ENCODE measurements at places on chromosomes 4 and X.
A peak's percentile ranks its signal among the peaks of the same experiment; 100 is the strongest.

DNA sequence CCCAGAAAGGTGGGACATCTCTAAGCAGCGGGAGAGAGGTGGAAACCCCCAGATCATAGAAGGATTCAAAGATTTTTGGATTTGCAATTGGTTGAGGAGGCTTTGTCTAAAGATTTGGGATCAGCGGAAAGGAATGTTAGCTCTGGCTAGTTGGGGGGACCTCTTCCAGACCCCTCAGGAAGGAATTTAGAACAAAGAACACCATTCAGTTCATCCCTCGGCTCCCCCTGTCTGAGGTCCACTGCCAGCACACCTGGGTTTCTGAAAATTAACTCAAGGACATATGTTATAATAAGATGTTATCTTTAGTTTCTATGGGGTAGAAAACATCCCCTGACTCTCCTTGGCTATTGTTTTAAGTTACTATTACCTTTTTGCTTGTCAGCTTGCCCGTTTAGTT lies 163.6 kb downstream of the CEP135 start:
- DNase-seq, result no peak

- DNase-seq, result no peak
Observed at GRCh38 chr4:48862661-48863060, 31.8 kb downstream of the OCIAD1 start.

- DNase-seq, result no peak
Observed at GRCh38 chr4:128690011-128690410, 119.5 kb upstream of the JADE1 start.

DNA sequence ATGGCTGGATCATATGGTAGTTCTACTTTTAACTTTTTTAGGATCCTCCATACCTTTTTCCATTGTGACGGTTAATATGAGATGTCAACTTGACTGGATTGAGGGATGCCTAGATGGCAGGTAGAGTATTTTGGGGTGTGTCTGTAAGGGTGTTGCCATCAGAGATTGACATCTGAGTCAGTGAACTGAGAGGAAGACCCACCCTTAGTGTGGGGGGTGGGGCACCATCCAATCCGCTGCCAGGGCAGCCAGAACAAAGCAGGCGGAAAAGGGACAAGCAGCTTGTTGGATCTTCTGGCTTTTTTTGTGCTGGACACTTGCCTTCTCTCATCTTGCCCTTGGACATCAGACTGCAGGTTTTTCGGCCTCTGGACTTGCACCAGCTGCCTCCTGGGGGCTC lies 168.5 kb upstream of the CXCL13 start:
- no peak for DNase-seq

DNA sequence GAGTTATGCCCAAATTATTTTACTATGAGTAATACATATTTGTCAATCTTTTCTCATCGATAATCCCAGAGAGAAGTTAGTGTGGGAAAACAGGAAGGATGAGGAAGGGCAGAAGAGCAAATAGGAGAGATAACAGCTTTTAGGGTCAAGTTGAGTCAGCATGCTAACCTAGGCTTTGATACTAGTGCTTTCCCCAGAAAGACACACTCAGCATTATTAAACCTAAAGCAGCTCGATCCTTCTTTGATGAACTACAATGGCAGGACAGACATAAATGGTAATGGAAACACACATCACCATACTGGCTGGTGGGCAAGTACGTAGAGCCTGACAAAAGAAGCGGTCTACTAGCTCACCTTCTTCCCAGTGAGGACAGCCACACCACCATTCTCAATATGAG lies 20.5 kb downstream of the AIFM1 start:
- no peak for DNase-seq

DNA sequence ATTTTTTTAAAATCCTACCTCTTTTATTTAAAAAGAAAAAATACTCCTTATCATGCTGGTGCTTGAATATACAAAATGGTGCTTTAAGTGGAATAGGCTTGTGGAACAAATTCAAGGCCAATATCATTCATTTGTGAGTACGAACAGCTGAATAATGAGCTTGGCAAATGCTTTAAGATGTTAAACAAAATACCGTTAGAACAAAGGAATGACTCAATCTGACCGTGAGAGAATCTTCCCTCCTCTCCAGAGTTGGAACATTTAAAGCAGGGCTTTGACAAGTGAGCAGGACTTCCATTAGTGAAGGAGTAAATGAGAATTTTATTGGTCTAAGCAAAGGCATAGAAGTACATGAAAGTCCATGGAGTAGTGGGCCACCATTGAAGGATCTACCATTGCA lies 74.5 kb downstream of the DCLK2 start:
- no peak for DNase-seq

GRCh38 chr4:137705171-137705783 lies 173.0 kb upstream of the PCDH18 start:
- no peak for DNase-seq

- DNase-seq, result no peak
Observed at GRCh38 chr4:143406523-143406922, 69.8 kb downstream of the GAB1 start.

- DNase-seq, result no peak
Observed at GRCh38 chrX:116841290-116841689, 378.5 kb upstream of the CT83 start.

DNA sequence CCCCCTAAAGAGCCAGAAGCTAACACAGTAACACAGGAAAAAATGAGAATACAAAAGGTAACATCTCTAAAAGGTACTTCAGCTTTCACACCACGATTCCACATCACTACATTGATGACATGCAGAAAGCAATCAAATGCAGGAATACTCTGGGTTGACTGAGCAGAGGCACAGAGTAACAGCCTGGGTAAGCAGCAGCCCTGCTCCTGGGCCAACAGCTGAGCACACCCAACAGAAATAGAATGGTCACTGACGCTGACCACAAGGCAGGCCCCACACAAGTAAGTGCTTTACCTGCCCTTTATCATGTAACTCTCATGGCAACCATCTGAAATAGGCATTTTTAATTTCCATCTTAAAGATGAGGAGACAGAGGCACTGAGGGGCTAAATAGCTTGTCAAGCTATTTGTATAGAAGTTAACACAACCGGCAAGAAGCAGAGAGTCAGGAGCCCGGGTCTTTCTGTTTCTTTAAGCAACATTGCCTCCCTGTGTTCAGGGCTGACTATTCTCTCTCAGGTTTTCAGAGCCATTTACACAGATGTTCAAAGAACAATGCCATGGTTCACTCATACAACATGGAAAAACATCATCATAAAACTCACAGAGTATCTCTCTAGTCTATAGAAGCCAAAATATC lies 168.9 kb downstream of the ZNF674 start:
- DNase-seq, result no peak

- DNase-seq, result no peak
Observed at GRCh38 chr4:170743633-170744032, 653.9 kb upstream of the AADAT start.

GRCh38 chr4:43425206-43425605 lies 532.7 kb downstream of the GRXCR1 start:
- no peak for DNase-seq

GRCh38 chr4:39587881-39588280 lies 50.8 kb downstream of the SMIM14 start:
- no peak for DNase-seq

GRCh38 chrX:140917354-140918115 lies 84.9 kb upstream of the SPANXB1 start:
- DNase-seq, result no peak

- no peak for DNase-seq
Observed at GRCh38 chr4:66339007-66339406, 668.7 kb upstream of the EPHA5 start.

GRCh38 chr4:1259966-1260365 lies 11.0 kb upstream of the CTBP1 start:
- no peak for DNase-seq

DNA sequence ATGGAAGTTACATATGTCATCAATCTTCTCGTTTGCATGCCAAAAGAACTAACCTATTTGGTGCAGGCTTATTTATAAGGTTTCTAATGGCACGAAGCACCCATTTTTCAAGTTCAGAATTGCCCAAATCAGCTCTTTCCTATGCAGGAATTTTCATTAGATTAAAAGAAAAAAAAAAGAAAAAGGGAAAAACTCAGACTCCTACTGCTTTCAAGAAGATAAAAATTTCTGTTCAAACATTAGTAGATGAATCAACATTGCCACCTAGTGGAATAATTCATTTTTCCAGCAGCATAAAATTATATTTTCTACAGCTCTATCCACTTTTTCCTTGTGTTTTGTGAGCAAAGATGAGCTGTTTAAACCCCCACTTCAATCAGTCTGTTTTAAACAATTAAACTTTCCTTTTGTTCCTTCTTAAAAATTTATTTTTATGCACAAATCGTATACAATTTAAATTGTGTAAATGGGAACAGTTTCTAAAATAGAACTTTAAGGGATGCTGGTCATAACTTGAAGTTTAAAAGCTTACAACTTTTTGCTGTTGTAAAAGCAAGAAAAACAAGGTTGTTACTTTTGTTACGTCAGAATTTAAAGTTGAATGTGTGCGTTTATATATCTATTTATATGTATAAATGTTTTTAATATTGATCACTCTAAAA lies 309.9 kb downstream of the ARAP2 start:
- DNase-seq, result peak; percentile 76

GRCh38 chr4:8133897-8134563 lies 24.6 kb downstream of the ABLIM2 start:
- no peak for DNase-seq

- DNase-seq, result no peak
Observed at GRCh38 chr4:143554728-143555597, 41.5 kb downstream of the SMARCA5 start.

- no peak for DNase-seq
Observed at GRCh38 chr4:99076292-99076976, 12.2 kb downstream of the ADH5 start.

DNA sequence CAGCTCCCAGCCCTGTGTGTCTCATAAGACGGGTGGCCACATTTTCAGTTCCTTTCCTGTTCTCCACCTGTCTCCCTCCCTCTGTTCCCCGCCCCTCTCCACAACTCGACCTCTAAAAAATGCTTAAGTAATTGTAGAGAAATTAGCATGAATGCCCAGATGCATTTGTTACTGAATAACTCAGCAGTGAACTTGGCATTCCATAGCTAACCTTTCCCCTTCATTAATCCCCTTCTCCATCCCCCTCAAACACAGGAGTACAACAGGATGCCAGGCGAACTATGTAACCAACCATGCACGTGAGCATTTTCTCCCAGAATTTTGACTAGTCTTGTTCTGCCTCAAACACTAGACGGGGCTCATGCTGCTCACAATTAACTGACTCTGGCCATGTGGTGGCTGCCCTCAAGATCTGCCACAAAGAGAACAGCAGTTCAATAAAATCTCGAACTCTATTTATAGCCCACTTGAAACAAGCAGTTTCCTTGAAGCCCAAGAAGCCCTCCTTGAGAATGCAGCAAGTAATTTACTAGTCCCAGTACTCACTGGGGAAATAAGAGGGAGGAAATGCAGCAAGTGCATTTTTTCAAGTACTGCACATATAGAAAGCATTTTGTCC lies 351.2 kb downstream of the ARHGAP24 start:
- peak; percentile 59 for DNase-seq

DNA sequence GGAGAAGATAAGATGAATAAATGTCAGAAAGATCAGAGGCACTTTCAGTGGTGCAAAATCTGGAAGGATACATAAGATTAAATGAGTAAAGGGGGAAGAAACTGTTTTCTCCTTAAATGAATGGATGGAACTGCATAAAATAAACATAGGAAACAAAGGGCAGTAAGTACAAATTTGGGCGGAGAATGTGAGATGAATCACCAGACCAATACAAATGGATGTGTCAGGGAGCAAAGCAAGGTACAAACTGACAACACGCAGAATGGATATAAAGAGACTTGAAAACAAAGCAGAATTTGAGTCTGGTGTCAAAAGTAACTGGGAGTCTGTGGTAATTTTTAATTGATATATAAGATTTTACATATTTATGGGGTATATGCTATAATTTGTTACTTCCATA lies 175.3 kb upstream of the PCDH18 start:
- no peak for DNase-seq

GRCh38 chrX:68112321-68112720 lies 321.0 kb downstream of the OPHN1 start:
- DNase-seq, result no peak

DNA sequence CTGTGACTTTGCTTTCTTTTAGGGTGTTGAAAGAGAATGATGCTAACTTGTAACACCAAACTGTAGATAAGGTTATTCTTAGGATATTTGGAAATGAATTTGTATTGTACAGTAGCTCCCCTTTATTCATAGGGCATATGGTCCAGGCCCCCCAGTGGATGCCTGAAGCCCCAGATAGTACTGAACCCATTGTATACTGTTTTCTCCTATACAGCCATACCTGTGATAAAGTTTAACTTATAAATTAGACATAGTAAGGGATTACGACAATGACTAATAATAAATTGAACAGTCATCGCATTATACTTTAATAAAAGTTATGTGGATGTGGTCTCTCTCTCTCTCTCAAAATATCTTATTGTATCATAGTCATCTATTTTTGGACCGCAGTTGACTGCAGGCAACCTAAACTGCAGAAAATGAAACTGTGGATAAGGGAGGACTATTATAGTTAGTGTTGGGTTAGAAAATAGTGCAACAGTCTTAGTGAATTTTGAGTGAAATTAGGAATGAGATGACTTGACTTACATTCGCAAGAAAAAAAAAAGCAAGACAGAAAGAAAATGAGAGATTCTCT lies 105.1 kb downstream of the CLDN22 start:
- DNase-seq, result no peak

- DNase-seq, result no peak
Observed at GRCh38 chr4:3689006-3689405, 77.2 kb upstream of the ADRA2C start.

DNA sequence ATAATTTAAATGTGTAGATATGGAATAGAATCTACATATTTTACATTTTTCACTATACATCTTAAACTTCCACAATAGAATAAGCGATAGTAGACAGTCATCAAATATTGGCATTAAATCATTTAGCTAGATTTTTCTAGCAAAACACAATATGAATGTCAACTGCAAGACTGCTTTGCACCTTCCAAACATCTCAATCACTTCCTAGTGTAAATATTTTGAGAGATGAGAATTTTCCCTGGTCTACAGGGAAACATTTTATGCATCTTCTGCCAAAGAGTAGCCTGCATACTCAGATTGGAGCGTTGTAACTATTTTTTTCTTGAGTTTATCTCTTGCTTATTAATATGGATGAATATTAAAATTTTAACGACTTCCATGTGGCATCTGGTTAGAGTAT lies 897.4 kb downstream of the CENPC start:
- no peak for DNase-seq

DNA sequence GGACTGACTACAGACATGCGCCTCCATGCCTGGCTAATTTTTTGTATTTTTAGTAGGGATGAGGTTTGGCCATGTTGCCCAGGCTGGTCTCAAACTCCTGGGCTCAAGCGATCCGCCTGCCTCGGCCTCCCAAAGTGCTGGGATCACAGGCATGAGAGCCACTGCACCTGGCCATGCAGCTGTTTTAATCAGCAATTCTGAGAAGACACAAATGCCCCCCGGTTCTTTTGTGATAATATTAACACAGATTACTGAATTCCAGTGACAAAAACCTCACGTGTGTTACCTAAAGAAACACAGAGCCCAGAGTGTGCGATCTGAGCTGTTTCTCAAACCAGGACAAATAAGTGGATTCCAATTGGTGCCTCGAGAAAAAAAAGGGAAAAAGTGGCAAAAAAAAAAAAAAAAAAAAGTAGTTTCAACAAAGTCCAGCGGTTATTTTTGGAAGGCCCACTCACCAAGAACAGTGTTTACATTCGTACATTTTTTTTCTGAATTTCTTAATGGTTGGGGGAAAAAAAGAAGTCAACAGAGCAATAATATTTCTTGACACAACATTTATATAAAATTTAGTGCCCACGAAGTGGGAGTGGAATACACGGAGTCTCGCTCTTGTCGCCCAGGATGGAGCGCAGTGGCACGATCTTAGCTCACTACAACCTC lies 17.2 kb downstream of the DHRSX start:
- no peak for DNase-seq

Measured in NCI-H1694 (cell line).